ENCODE measurements at places on chromosomes 16 and 17. TPM values are rescaled to one million over a fixed set of nuclear protein-coding genes. Genes with fewer than 3 reads are reported as not detected.

Gene MC1R
- 7.4 TPM for total RNA-seq

Gene GRAPL
- not detected for total RNA-seq

Gene SLC38A8
- total RNA-seq, result not detected

Gene SEPHS2
- 7.7 TPM for total RNA-seq
